K562 (cell line): ENCODE measurements at places on chromosomes 1 and 21.

DNA sequence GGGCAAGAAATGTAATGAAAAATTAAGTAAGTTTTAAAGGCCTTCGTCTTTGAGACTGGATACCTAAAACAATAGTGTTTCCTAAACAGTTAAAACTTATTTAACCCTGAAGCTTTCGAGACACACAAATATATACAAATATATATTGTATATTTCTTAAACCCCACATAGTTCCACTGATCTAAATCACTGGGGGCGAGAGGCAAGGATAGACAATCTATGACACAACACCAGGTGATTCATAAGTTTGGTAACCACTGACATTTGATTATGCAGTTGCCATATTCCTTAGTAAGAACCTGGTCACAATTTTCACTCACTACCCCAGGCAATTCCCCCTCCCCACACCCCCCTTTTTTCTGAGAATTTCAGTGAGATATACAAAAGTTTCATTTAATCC lies 55.3 kb upstream of the BOLA1 start:
- no peak for DNase-seq

- DNase-seq = no peak
These were observed 211.5 kb downstream of the TRABD2B start for GRCh38 chr1:47785561-47786271.

DNA sequence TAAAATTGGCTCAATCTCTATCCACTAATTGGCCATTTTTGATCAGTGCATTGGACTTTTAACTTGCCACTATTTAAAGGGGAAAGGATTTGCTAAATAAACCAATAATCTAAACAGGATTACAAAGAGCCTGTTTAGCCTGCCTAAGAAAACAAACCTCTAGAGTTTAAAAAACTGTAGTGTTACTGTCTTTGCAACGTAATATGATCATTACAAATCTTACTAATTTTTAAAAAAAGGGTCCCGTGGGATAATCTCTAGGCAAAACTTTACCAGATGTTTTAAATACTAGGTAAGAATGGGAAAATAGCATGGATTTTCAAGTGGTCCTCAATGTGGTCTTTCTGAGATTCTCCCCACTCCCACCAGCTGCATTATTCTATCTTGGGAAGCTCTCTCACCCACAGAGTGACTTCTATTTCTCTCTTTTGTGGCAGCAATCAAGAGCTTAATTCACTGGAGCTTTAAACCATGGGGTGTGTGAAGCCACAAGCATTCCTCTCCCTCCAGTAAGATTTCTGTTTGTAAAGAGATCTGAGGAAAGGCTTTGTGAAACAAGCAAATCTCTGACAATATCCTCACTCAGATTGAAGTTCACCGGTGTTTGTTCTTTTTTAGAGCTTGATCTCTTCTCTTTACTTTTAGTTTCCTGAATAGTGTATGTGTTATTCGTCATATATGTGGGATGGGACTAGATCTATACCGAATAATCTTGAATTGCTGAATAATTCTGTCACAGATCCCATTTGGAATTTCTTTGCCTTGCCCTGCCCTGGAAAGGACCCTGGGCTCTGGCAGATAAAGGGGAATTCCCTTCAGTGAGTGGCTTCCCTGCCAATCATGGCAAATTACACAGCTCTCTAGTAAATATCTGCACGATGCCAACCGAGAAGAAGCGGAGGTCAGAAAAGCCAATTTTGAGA lies 132.2 kb downstream of the TLR5 start:
- DNase-seq = no peak

- DNase-seq = no peak
These were observed 5.6 kb upstream of the MAN1C1 start for GRCh38 chr1:25610822-25611630.

DNA sequence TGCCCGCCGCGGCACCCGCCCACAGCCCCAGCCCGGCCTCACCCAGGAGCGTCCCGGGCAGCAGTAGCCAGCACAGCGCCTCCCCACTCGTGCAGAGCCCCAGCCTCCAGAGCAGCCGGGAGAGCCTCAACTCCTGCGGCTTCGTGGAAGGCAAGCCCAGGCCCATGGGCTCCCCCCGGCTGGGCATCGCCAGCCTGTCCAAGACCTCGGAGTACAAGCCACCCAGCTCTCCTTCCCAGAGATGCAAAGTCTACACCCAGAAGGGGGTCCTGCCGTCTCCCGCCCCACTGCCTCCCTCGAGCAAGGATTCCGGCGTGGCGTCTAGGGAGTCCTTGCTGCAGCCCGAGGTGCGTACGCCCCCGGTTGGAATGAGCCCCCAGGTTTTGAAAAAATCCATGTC lies 531.2 kb downstream of the KIF26B start:
- DNase-seq = no peak

DNA sequence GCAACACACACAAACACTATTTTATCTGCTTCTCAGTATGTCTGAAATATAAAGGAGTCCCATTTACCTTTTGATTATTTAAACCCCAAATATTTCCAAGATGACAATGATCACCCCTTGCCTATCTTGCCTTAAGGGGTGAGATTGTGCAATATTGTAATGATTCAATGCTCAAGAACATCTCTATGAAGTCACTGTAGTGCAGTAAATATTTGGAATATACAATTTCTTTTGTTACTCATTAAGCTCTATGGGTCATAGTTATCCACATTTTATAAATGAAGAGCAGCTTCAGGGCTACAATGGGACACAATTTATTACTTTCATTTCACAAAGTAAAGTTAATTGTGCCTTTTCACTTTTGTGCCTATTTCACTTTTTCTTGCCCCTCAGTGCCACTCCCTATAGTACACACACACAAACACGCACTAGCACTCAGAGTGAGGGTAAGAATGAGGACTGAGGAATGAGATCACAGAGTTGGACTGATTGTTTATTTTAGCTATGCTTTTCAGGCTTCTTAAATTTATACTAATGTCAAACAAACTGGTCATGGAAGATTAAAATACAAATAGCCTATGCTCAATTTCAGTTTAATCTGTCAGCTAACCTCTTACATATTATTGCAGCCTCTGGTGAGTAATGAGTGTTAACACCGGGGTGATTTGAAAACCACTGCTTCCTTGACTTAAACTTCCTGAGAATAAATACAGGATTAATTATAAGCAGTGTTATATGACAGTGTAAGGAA lies 521.0 kb upstream of the B3GALT2 start:
- DNase-seq = no peak

DNA sequence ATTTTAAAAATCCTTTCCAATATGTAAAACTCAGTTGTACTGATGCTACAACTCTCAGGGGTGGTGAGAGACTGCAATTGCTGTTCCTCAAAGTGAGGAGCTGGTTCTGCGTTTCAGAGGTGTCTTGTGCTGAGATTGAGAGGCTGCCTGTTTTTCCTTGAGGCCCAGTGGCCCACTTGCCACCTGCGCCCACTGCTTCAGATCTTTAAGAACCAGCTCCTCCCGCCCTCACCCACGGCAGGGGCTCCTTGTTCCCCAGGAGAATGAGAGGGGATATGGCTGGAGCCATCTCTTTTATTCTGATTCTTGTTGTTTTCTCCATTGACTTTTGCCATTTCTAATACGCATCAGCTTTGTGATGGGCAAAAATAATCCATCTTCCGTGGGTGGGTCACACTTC lies 45.5 kb downstream of the EVA1C start:
- DNase-seq = no peak

DNA sequence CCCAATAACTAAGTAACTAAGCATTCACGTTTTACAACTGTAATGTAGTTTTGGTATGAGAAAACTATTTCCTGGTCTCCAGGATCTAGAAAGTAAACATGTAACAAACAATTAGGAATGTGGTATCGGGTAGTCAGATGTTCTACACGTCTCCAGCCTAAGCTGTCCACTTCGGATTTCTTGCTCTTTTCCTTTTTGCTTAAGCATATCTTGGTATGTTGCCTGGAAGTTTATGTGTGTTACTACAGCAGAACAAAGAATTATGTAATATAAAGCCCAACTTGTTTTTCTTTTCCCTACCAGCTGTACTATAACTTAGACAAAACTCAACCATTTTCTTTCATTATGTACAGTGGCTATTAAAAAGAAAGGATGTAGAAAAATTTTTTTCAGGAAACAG lies 20.4 kb upstream of the WARS2 start:
- DNase-seq = no peak

DNA sequence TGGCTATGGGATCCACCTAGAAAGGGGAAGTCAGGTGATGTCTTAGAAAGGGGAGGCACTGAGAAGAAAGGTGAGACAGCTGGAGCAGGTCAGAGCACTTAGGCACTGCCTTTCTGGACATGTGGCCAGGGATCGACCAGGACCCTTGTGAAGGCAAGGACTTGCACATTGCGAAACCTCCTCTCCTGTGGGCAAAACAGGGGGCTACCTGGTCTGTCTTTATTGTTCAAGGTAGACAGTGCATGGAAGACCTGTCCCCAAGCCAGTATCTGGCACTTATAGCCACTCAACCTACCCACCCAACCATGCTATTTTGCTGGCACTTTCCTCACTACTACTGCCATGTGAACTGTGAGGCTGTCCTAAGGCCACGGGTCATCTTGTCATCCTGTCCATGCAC lies 67.2 kb downstream of the NAV1 start:
- no peak for DNase-seq

DNA sequence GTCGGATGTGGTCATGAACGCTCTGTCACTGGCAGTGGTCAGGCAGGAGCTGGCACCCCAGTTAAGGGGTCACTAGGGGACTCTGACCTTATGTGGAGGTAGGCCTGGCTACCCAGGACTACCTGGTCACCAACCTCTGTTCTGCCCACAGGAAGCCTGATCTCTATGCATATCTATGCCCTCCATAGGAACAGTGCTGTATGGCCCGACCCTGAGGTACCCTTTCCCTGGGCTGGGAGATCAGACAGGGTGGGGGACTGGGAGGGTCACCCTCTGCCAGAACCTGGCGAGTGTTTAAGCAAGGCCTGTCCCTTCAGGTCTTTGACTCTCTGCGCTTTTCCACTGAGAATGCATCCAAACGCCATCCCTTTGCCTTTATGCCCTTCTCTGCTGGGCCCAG lies 19.0 kb downstream of the CYP4B1 start:
- no peak for DNase-seq

GRCh38 chr1:1755426-1755825 lies 22.8 kb downstream of the NADK start:
- DNase-seq = no peak

- no peak for DNase-seq
These were observed 29.2 kb upstream of the PKP1 start for GRCh38 chr1:201253906-201254624.

GRCh38 chr1:118257946-118258345 lies 72.9 kb upstream of the SPAG17 start:
- no peak for DNase-seq

DNA sequence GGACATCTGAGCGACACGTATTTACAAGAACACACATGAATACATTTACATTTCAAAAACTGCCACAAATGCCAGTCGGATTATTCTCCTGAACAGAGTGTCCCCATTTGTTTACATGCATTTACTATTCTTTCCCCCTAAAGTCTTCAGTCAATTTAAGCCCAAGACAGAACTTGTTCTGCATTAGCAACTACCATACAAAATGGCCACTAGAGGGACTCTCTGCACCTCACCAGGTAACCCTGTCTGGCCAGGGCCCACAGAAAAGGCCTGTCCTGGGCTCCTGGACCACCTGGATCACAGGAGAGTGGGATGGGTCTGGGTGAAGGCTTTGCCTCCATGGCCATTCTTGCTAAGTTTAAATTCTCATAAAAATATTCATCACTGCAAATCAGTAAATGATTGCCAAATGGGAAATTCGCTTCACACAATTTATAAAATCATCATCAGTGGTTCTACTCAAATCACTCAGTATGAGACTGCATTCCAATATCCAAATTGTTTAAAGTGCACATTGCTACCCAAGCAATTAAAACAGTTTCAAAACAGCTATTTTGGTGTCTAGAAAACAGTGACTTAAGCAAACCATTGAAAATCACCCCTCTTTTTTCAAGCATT lies 12.5 kb upstream of the GUCA2A start:
- DNase-seq = peak; percentile 65

DNA sequence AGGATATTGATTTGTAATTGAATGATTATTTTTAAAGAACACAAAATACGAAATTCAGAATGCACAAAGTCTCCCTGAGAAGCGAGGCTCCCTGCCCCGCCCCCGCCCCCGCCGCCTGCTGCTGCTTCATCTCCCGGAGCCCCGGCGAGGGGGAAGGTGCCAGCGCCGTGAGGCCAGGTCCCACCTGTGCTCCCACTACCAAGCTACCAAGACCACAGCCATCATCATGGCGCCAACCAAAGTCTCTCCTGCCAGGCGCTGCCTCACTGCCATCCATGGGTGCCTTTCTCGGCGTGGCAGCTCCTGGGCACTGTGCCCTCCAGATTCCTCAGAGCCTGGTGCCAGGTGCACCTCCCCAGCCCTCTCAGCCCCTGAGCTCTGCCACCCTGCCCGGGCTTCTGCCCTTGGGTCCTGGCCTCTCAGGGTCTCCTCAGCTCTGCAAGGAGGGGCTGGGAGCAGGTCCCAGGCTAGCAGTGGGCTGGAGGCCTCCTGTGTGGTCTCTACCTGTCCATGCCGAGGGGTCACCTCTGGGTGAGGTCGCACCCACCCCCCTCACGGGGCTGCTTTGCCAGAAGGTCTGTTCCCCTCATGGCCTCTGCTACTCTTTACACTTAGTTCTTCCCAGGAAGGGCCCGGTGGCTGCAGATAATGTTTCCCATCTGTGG lies 29.4 kb upstream of the TTC34 start:
- DNase-seq = no peak

- DNase-seq = no peak
These were observed 21.9 kb upstream of the RGSL1 start for GRCh38 chr1:182428043-182428442.

DNA sequence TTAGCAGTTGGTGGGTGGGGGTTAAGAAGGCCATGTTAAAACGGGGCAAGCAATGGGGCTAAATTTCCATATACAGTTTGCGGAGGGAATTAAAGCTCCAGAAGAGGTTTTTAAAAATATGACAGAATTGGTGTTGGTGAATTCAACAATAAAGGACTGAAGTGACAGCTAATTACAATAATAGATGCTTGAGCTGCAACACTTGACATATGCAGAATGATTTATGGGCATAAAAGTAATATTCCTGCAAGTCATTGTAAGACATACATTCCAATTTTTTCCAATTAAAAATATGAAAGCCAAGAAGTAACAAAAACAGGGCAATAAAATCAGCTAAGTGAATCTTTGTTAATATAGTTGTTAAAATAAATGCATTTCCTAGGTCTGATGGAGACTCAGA lies 202.2 kb upstream of the MAP1LC3C start:
- no peak for DNase-seq

DNA sequence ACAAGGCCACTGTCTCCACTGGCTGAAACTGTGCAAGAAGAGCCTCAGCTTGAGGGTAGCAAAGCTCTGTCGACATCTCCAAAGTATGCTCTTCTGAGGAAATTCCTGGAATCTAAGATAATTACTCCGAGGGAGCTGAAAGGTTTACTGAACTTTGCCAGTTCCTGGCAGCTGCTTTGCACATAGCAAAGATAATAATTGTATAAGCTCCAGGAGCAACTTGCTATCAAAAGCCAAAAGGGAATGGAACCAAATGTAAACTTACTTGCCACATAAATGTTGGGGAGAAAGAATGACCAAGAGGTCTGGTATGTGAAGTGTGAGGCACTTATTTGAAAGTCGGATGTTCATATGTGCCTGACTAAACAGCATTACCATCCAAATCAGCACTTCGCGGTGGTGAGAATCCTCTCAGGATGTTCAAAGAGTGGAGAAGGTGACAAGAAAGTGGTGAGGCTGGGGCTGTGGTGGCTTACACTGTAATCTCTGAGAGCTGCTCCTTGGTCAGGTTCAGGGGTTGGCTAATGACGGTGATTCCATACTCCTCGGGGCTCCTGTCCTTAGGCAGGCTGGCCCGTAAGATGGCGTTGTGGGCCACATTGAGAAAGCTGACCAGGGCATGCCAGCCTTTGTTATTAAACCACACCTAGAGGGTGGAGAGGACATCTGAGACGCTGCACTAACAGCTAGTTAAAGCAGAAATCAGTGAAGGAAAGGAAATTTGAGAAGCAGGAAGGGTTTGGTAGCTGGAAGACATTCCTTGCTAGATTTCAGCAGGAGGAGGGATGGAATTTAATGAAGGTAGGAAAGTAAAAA lies 100.0 kb downstream of the ABCA4 start:
- DNase-seq = no peak
